CD8-positive, alpha-beta memory T cell (primary cell): ENCODE measurements at places on chromosomes 1 and 21.

GRCh38 chr1:165787741-165788140, 19.1 kb upstream of the TMCO1 start:
- DNase-seq: no peak

- no peak for DNase-seq
Measured at GRCh38 chr1:233512538-233512937, 101.4 kb upstream of the KCNK1 start.

- DNase-seq: no peak
Measured at GRCh38 chr21:45869121-45870007, 112.2 kb upstream of the COL6A1 start.

GRCh38 chr1:101198842-101199636, 37.8 kb upstream of the S1PR1 start:
- no peak for DNase-seq
